EL (cell line): ENCODE measurements at places on chromosomes 7 and 10.

GRCh38 chr10:106402458-106402857, 762.0 kb downstream of the SORCS1 start:
- DNase-seq, result peak; percentile 55

DNA sequence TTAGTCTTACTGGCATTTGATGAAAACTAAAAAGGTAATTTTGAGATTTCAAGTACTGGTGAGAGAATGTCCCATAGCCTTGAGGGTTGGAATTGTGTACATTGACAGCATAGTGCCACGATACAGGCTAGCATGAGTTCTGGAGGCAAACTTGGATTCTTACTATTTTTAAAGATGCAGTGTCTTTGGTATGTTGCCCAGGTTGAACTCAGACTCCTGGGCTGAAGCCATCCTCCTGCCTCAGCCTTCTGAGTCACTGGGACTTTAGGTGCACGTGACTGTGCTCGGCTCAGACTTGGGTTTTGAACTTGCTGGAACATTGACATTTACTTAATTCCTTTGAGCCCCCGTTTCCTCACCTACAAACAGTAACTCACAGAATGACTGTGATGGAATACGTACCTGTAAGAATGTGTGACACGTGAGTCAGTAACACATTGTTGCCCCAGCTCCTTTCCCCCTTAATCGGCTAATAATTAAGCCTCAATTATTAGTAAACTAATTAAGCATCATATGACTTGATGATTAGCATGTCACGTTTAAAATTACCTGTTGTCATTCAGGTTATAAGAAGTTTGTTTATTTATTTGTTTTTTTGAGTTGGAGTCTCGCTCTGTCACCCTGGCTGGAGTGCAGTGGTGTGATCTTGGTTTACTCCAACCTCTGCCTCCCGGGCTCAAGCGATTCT, 10.6 kb downstream of the DNAJB6 start:
- peak; percentile 85 for DNase-seq

DNA sequence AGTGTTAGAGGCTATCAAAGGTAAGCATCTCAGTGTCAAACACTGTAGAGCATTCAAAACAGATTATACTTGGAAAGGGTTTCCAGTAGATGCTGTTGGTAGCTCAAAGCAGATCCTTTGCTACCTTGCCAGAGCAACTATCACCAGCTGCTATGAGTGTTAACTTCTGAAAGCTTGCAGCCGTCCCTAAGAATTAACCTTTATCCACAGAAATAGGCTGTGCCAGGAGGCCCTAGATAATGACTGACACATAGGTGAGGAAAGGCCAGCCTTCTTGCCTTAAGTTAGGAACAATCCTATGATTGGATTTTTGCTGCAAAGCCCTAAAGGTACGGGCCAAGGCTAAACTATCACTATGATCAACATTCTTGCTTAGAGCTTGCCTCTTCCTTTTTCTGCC, 263.2 kb downstream of the DGKB start:
- DNase-seq, result no peak

DNA sequence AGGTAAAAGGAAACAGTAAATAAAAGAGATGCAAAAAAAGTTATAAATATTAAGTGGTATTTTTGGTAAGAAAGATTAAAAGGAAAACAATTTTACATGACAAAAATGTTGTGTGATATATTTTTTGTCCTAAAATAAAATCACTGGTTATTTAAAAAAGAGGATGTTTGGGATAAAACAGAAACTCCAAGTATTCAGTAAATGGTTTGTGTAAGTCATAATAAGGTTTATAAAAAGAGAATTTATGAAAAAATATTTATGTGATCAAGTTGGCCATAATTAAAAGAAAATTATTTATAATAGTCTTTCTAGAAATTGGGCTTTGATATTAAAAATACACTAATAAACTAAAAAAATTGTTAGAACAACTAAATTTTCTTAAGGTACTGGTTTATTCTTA, 38.2 kb upstream of the FIGNL1 start:
- DNase-seq, result no peak

DNA sequence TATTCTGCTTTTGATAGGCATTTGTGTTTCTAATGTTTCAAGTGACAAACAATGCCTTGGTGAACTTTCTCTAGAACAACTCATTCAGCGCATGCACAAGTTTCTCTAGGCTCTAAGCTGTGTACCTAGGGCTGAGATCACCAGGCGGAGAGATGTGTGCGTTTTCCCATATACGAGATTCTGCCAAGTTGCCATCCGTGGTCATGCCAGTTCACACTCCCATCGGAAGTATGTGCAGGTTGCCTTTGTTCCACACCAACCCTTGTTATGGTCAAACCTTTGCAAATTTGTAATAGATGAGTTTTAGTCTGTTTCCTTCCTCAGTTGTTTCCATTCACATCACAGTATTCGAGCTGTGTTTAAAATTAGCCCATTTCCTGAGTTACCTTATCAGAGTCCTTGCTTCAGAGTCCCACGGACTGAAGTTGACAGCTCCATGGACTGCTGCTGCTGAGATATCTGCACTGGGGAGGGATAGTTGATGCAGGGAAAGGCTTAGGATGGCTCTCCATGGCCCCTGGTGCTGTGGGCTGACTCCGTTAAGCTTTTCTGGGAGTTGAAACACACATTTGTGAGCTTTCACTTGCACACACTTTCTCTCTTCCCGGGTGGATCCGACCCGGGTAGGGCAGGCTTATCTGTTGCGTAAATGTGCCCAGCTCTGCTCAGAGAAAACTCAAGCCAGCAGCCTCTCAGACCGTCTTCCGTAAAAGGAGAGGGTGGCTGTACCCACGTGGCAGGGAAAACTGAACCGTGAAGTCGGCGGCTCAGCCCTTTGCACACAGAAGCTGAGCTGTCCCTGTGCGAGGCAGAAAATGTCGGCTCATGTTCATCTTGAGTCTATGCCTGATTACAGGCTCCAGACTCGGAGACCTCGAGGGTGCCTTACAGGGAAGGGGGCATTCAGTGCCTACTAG, 49.4 kb downstream of the HK1 start:
- peak; percentile 60 for DNase-seq

- peak; percentile 33 for DNase-seq
These were observed 100.7 kb upstream of the AFAP1L2 start for GRCh38 chr10:114504769-114505579.

GRCh38 chr10:30828680-30829079, 199.1 kb upstream of the LYZL2 start:
- no peak for DNase-seq

DNA sequence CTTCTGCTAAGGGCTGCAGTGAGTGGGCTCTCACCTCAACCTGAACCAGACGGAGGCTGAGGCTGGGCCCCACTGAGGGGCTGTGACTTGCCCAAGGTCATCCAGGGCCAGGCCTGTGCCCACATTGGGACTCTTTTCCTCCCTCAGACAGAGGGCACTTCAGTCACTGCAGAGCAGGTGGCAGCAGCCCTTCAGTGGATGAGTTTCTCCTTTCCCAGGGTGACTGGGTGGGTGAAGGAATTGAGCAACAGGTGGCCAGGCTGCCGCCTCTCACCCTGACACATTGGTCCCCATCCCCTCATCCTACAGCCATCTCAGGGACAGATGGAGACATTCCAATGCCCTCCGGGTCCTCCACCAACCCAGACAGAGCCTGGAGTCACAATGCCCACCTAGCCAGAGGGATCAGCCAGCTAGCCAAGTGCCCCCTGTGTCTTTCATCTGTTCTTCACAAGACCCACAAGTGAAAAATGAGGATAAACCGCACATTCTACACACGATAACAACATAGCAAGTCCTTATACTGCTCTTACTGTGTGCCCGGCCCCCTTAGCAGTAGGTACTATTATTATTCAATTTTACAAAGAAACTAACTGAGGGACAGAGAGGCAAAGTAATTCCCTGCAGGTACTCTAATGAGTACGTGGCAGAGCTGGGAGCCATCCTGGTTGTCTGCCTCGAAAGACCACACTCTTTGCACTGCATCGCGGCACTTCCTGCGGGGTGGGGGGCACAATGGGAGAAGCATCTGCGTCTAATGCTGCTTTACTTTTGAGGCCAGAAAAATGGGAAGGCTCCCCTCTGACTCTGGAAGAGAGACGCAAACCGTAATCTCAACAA, 1.7 kb upstream of the SLC18A3 start:
- no peak for DNase-seq

DNA sequence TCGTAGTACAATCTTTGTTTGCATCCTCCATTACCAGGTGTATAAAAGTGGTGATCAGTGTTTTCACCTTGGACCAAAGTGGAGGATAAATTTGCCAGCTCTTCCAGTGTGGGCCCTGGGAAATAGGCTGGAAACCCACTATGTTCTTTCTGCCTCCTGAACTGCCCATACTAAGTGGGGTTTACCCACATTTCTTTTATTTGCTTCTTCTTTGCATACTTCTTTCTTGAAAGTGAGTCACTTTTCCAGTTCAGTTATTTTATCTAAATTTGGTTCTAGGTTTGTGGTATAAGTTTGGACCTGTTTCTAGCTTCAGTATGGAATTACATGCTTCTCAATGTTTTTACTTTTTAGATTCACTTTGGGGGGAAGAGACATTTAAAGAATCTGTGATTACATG, 126.2 kb upstream of the ACBD5 start:
- DNase-seq, result no peak

GRCh38 chr10:102781921-102782557, 38.3 kb downstream of the WBP1L start:
- DNase-seq, result peak; percentile 63

GRCh38 chr7:8343556-8343955, 81.6 kb upstream of the ICA1 start:
- DNase-seq, result no peak

DNA sequence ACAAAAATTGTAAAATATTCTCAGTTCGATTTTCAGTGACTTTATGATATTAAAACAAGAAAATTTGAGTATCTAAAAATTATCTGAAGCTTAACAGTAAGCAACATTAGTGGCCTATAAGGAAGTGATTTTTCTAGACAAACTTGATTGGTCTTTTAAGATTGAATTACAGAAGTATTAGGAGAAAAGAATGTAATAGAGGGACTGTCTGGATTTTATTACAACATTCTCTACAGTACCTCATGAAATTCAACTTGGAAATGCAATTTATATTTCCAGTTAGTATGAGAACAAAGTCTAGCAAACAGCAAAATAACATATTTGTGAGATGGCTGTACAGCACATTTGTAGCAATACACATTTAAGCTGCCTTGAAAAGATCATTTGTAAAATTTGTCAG, 18.8 kb downstream of the REEP3 start:
- DNase-seq, result no peak

DNA sequence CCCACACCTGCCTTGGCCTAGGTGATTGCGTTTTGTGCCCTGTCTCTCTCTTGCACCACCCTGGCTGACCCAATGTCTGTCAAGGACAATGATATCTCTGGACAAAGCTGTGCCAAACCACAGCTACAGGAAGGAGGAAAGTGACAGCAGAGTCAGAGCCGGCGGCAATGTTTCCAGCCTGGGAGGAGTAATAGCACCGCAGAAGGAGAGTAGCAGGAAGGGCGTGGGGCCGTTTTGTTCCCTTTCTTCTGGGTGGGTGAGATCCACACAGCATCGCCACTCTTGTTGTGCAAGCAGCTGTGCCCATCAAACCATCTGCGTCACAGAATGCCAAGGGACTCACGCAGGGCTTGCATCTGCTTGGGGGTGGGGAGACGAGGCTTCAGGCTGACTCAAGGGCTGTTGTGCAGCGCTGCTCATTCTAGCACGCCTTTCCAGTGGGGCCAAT, 341.6 kb upstream of the AUTS2 start:
- DNase-seq, result no peak

DNA sequence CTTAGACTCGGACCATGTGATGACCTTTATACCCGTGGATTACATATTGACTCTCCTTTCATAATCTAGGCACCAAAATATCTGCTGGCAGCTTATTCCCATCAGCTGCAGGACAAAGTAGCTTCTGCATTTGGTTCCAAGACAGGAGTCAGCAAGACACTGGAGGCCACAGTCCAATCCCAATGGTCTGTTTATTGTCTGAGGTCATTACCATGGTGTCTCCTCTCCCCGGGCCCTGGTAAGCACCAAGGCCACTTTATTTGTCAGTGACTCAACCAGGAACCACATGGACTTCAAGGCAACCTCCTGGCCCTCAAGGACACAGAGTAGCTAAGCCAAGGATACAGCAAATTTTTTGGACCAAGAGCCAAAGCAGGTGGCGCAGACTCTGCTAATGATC, 36.1 kb downstream of the KCNMA1 start:
- no peak for DNase-seq

DNA sequence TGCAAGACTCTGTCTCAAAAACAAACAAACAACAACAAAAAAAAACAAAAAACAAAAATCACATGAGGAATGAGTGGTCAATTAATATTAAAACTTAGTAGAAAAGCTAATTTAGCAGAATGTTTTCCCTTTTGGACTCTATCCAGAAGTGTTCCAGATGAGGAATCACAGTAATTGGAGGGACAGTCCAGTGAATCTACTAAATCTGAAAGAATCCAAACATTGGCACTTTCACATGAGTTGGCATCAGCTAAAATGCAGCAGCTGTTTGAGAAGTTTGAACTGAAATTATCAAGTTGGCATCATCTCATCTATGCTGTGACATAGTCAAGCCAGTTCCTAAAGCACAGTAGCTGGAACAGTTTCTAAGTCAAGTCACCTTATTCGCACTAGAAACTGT, 367.8 kb downstream of the PPP1R3A start:
- no peak for DNase-seq

DNA sequence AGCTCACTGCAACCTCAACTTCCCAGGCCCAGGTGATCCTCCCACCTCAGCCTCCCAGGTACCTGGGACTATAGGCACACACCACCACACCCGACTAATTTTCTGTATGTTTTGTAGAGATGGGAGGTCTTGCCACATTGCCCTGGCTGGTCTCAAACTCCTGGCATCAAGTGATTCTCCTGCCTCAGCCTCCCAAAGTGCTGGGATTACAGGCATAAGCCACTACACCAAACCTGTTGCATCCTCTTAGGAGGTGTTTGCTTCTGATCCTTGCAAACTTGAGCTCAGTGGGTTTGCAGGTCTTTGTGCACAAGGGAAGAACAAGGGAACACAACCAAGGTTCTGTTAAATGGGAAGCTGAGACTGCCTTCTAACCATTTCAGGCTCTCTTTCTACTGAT, 184.6 kb downstream of the ARHGAP12 start:
- no peak for DNase-seq

- no peak for DNase-seq
These were observed 161.9 kb downstream of the GRK5 start for GRCh38 chr10:119368991-119369869.

- peak; percentile 38 for DNase-seq
These were observed 278.1 kb downstream of the HTR7 start for GRCh38 chr10:90579602-90580242.

GRCh38 chr7:30873656-30874055, 38.0 kb upstream of the AQP1 start:
- DNase-seq, result no peak

GRCh38 chr10:75469006-75469616, 37.7 kb downstream of the LRMDA start:
- DNase-seq, result peak; percentile 88
